ENCODE measurements at places on chromosomes 7 and 10. TPM values are rescaled to one million over a fixed set of nuclear protein-coding genes. Genes with fewer than 3 reads are reported as not detected.

TMEM213 gene
- not detected for total RNA-seq

CNNM2 gene
- total RNA-seq, result 2.3 TPM

AP4M1 gene
- 23.0 TPM for total RNA-seq

MEST gene
- total RNA-seq, result 289 TPM

CPVL gene
- total RNA-seq, result not detected

OR6B1 gene
- total RNA-seq, result not detected
